NCI-H1417 treated with DMSO at 0.1 percent for 48 hours (cell line): ENCODE measurements at places on chromosomes 16 and 17.

- DNase-seq = no peak
Measured at GRCh38 chr16:57084257-57084770, 8.1 kb upstream of the CPNE2 start.

DNA sequence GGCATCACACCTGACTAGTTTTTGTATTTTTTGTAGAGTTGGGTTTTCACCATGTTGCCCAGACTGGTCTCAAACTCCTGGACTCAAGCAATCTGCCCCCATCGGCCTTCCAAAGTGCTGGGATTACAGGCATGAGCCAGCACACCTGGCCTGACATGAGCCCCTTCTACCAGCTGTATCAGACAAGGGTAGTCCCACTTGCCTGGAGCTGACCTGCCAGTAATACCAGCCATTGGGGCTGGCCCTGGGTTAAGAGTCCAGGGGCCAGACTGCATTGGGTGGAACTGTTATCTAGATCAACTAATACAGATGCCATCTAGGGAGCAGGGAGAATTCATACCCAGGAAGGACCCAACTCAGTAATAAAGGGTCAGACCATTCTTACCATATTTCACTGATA lies 28.1 kb downstream of the WSB1 start:
- DNase-seq = no peak

- DNase-seq = no peak
Measured at GRCh38 chr17:59901604-59902003, 8.7 kb downstream of the RPS6KB1 start.

DNA sequence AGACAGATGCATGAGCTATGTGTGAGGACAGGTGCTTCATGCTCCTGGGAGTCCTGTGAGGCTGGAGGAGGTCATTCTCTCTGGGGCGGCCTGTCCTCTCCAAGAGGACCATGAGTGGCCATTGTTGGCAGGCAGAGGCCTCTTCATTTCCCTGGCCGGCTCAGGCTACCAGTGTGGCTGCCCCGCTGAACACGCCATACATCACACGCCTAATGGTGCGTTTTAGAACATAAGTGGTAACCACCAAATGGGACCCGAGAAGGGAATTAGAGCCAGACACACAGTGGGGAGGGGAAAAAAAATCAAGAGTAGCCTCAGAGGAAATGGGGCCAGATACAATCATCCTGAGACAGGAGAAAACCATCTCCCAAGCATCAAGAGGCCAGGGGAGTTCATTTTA lies 140.0 kb downstream of the SPACA3 start:
- no peak for DNase-seq

DNA sequence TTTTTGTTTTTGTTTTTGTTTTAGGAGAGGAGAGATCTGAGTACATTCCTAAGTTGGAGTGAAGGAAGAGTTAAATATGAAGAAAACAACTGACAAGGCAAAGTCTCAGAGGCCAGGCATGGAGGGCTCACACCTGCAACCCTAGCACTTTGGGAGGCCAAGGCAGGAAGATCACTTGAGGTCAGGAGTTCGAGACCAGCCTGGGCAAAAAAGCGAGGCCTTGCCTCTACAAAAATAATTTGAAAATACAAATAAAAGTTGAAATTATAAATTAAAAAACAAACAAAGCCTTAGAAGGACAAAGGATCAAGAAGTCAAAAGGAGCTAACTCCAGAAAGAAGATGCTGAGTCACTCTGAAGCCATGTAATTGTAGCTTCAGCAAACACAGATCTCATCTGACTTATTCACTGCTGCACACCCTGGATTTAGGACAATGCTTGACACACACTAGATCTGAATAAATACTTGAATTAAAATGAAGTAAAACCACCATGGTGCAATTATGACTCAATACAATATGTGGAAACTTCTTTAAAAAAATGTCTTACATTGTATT lies 9.1 kb downstream of the CEP20 start:
- DNase-seq = no peak

- DNase-seq = no peak
Measured at GRCh38 chr17:7774055-7774521, 56.5 kb downstream of the DNAH2 start.

DNA sequence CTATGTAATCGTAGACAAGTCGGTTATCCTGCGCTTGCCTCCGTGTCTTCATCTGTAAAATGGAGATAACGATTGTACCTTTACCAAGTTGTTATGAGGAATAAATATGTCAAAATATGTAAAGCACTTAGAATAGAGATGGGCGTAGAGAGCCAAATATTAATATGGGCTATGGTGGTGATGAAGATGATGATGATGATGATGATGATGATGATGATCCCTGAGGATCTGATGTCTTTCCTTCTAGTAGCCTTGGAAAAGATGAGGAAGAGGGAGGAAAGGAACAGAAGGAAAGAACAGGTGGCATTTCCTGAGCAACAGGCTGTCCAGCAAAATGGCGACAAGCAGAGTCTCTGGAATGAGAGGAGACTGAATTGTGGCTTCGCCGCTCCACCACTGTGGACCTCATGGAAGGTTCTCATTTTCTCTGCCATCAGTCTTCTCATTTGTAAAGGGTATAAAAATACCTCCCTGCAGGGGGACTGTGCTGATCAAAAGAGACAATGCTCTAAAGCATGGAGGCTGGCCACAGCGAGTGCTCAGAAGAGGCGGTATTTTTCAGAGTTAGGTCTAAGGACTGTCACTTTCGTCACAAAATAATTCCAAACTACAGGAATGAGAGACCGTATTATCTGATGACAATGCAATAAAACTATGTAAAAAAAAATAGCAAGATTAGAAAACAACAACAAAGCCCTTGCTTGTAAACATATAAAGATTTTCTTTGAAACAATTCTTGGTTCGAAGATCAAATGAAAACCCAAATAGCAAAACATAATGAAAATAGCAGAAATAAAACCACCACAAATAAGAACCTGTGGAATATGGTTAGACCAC lies 17.2 kb upstream of the RCVRN start:
- no peak for DNase-seq

GRCh38 chr17:48102043-48102750 lies 919 bp upstream of the CBX1 start:
- DNase-seq = no peak

DNA sequence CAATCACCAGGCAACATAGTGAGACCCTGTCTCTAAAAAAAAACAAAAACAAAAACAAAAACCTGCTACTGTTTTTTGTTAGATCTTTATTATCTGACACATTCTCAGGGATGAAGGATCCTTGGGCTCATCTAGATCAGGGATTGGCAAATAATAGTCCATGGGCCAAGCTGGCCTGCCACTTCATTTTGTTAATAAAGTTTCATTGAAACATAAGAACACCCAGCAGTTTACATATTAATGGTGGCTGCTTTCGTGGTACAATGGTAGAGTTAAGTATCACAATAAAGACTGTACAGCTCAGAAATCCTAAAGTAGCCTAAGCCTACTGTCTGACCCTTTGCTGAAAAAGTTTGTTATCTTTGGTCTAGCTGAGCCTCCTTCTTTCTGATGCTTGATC lies 32.9 kb upstream of the CLEC18A start:
- no peak for DNase-seq

- DNase-seq = no peak
Measured at GRCh38 chr17:62597920-62598319, 29.6 kb upstream of the MRC2 start.

- no peak for DNase-seq
Measured at GRCh38 chr16:10941127-10941933, 938 bp downstream of the DEXI start.

- DNase-seq = no peak
Measured at GRCh38 chr17:9475101-9475658, 100.4 kb downstream of the STX8 start.

GRCh38 chr17:27390540-27390939 lies 65.7 kb upstream of the KSR1 start:
- no peak for DNase-seq

DNA sequence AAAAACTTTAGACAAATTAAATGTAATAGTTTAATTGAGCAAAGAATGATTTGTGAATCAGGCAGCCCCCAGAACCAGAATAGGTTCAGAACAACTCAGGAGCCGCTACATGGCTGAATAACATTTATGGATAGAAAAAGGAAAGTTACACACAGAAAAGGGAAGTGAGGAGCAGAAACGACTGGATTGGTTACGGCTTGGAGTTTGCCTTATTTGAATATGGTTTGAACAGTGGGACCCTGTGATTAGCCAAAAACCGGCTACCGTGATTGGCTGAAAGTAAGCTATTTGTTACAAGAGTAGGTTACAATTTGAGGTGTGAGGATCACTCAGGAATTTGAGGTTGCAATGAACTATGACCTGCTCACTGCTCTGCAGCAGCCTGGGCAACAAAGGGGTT lies 1139.8 kb downstream of the CDH11 start:
- DNase-seq = no peak

GRCh38 chr16:30447512-30448226 lies 2.0 kb upstream of the SEPHS2 start:
- DNase-seq = no peak

DNA sequence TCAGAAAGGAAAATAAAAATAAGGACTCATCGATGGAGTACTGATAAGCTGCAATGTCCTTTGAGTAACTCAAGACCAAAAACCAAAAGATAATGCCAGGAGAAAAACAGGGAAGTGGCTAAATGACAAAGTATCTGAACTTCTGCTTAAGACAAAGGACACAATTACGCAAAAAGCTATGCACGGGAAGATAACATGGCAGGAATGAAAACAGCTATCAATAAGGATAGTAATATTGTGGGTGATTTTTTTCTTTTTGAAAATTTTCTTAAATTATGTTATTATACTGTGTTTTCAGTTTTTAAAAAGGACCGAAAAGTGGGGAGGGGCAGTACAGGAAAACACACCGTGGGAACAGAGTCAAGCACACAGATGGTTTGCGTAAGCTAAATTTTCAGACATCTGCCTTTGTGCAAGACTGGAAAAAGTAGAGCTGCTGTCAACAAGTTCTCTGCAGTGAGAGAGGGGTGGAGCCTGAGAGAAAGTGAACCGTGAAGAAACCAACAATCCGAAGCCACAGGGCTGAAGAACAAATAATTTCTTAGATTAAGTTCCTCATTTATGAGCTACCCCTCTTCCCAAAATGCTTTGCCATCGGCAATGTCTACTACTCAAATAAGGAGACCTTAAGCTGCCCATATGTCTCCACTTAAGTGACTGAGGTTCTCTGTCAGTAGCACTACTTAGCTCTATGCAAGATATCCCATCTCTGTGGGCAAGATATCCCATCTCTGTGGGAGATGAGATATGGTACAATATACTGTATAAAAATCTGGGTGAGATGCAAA lies 99.9 kb upstream of the CORO6 start:
- no peak for DNase-seq

DNA sequence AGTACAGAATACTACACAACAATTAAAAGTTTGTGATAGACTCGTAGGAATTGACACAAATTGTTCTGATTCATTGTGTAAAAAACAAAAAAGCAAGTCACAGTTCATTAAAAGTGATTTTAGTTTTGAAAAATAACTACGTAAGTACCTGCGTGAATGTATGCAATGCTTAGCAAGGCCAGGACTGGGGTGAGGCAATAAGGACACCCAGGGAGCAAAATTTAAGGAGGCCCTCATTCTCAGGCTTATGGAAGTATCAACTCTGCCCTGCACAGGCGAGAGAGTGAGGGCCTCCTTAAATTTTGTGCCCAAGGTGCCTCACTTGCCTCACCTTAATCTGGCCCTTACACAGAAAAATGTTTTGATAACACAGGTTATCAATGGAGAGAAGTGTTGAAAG lies 31.4 kb downstream of the NOG start:
- no peak for DNase-seq

GRCh38 chr17:2926019-2926650 lies 129.9 kb downstream of the RAP1GAP2 start:
- no peak for DNase-seq

DNA sequence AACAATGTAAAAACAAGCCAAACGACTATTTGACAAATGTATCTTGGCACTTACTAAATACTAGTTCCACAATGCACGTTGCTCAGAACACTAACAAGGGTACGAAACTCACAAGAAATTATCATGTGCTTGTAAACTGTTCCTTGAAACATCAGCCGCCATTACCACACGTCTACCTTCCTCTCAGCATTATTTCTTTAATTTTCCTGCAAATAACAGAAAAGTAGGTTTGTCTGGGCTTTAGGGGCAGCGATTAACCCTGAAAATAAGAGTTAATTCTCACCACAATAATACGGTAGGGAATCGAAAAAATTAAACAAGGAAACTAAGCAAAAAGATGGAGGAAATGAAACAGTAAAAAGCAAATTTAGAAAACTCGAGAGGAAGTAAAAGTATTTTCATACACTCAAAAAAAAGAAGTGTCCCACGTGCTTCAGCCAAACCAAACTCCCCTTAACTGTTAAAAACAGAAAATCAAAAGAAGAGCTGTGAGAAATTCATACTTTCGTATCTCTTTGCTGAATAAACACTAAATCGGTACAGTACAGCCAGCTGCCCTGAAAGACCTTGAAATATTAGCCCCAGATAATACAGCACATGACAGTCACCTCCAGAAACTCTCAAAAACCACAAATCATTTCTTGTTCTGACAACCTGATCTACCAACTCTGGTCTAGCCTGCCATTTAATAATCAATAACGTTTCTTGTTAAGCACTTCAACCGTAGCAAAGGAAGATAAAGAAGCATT lies 1.2 kb downstream of the ARHGAP17 start:
- no peak for DNase-seq

GRCh38 chr17:81513753-81514488 lies 1.3 kb upstream of the ACTG1 start:
- no peak for DNase-seq

GRCh38 chr16:56348168-56349085 lies 76.9 kb downstream of the AMFR start:
- no peak for DNase-seq

DNA sequence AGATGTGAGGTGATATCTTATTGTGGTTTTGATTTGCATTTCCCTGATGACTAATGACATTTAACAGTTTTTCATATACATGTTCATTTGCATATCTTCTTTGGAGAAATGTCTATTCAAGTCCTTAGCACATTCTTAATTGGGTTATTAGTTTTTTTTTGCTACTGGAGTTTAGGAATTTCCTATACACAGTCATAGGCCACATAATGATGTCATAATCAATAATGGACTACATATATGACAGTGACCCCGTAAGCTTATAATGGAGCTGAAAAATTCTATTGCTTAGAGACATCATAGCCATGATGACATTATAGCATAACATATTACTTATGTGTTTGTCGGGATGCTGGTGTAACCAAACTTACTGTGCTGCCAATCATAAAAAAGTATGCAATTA lies 83.7 kb downstream of the ABCA8 start:
- no peak for DNase-seq

GRCh38 chr17:36892112-36892838 lies 45.0 kb upstream of the LHX1 start:
- no peak for DNase-seq

DNA sequence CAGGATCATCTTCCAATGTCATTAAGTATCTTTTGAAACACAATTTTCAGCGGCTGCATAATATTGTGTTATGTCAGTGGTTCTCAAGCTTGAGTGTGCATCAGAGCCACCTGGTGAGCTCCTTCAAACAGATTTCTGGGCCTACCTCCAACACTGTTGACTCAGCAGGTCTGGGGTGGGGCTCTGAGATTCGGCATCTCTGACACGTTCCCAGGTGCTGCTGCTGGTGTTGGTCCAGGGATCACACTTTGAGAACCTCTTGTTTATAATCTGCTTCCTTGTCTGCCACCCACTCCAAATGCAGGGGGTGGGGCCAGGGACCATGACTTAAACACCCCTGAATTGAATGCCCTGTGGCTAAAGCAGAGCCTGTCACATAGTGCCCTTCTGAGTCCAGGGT lies 73.8 kb upstream of the HNF1B start:
- DNase-seq = no peak
